Esophagus squamous epithelium (tissue), 5 donors: ENCODE measurements at places on chromosomes 12 and 14.

- DNase-seq: no peak
Observed at GRCh38 chr12:75923964-75924666, 107.5 kb downstream of the PHLDA1 start.

DNA sequence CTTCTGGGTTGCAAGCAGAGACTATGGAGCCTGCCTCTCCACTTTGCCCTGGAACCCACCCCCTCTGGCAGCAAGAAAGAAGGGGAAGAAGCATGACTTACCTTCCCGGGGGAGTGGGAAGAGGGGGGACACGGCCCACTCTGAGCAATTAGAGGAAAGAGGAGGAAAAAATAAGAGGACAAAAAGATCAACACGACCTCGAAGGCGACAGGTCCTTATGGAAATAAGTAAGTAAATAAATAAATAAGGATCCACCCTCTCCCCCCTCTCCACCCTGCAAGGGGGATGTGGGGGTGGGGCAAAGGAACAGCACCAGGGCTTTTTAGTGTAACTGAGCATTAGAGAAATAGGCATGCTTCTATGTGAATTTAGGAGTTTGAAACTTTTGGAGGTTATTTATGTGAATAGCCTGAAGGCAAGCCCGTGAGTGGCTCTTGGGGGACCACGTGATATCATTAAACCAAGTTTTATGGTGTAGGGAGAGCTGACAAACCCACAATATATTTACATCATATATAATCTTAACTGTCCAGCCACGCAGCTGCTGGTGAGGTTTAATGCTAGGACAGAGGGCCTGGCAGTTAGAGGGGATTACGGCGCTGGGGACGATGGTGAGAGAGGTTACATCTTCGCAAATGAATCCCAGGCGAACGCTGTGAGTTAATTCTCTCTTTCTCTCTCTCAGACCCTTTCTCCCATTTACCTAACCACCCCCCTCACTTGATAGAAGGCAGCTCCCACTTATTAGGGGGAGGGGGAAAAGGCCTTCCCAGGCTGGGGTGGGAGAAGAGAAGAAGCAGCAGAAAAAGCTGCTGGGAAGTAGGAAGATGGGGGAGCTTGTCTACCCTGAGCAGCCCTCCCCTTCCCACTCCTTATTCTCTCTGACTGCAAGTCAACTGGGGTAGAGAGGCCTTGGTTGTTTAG is 4.8 kb downstream of the HOXC5 start:
- no peak for DNase-seq

- no peak for DNase-seq
Observed at GRCh38 chr14:64706593-64707193, 2.5 kb downstream of the PLEKHG3 start.

GRCh38 chr14:90109858-90110257 is 48.1 kb downstream of the KCNK13 start:
- no peak for DNase-seq

GRCh38 chr12:57473392-57473791 is 6.3 kb downstream of the ARHGAP9 start:
- DNase-seq: no peak

GRCh38 chr12:120536064-120536791 is 2.1 kb downstream of the RNF10 start:
- no peak for DNase-seq

GRCh38 chr12:108638997-108639822 is 5.5 kb upstream of the SELPLG start:
- DNase-seq: no peak

- DNase-seq: no peak
Observed at GRCh38 chr14:30218907-30219306, 291.3 kb upstream of the PRKD1 start.

DNA sequence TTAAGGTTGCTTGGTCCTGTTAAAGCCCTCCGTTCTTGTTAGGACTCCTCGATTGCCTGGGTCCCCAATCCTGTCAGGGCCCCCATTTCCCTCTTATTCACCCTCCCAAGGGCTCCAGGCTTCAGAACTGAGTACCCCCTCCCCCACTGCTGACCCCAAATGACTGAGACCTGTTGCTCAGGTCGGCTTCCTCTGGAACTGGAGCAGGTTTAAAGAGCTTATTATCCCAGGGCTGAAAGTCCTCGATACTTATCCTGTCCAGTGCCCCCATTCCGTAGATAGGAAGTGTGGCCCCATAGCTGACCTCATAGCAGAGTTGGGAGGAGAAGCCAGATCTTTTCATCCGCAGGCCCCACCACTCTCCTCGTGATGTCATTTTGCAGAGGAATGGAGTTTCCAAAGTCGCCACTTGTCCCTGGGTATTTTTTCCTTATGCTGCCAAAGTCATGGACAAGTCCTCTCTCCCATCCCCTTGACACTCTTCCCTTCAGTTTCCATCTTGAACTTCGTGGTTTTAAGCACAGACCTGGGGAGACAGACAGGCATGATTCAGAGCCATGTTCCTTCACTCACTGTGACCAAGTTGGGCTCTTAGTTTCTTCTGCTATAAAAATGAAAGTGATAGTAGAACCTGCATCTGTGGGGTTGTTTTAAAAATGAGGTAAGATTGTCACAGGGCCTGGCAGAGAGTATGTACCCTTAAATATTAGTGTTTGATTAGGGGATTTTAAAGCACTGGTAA is 1.2 kb downstream of the USP30 start:
- no peak for DNase-seq

- no peak for DNase-seq
Observed at GRCh38 chr14:103225062-103225461, 101.8 kb downstream of the TNFAIP2 start.

GRCh38 chr12:39037115-39037514 is 131.7 kb upstream of the CPNE8 start:
- no peak for DNase-seq

DNA sequence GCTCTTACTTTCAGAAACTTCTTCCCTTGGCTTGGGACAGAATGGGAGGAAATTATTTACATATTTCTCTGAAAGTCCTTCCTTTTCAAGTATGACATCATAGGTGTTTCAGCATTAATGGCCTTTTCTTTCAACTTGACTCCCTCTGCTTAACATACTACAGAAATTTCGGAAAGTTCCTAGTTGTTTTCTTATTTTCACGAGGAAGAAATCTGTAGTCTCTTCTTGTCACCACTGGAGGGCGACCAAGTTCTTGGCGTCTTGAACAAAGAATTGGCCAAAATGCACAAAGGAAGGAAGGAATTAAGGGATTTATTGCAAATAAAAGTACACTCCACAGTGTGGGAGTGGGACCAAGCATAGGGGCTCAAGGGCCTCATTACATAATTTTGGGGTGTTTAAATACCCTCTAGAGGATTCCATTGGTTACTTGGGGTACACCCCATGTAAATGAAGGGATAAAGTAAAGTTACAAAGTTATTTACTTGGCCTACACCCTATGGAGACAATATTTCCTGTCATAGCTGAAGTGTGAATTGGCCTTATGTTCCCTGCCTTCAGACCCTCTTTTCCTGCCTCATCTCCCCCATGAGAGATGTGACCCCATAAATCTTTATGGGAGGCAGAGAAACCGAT is 70.4 kb downstream of the RPL10L start:
- no peak for DNase-seq

- DNase-seq: no peak
Observed at GRCh38 chr12:108126990-108127501, 2.0 kb upstream of the WSCD2 start.

GRCh38 chr12:55700255-55701018 is 7.3 kb downstream of the ITGA7 start:
- DNase-seq: no peak

DNA sequence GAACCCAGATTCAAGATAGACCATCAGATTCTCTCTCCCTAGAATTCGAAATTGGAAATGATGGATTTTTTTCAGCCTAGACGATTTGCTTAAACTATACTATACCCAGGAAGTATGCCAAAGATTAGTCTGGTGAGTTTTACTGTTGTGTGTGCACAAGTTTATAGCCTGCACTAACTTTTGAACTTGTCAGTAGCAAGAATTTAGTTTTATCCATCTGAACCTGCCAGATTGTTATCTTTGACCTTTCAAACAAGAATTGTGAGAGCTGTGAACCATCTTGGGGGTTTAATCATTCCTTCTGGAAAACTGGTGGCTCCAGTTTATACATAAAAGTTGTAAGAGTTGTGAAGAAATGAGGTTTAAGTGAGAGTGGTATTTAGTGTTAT is 243.5 kb upstream of the DAAM1 start:
- DNase-seq: no peak

DNA sequence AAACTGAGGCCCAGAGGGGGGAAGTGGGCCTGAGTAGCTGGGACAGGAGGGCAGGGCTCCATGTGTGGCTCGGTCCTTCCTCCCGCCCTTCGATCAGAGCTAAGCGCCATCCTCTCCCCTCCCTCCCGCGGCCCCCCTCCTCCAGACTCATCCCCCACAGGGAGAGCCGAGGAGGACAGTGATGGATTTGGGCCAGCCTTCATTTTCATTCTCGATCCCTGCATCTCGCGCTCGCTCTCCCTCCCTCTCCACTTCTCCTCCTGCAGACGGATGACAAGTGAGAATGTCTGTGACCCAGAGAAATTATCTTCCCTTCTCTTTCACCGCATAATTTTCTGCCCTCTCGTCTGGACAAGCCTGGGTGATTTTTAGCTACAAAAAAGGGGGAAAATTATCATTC is 183.3 kb downstream of the RBM19 start:
- no peak for DNase-seq

DNA sequence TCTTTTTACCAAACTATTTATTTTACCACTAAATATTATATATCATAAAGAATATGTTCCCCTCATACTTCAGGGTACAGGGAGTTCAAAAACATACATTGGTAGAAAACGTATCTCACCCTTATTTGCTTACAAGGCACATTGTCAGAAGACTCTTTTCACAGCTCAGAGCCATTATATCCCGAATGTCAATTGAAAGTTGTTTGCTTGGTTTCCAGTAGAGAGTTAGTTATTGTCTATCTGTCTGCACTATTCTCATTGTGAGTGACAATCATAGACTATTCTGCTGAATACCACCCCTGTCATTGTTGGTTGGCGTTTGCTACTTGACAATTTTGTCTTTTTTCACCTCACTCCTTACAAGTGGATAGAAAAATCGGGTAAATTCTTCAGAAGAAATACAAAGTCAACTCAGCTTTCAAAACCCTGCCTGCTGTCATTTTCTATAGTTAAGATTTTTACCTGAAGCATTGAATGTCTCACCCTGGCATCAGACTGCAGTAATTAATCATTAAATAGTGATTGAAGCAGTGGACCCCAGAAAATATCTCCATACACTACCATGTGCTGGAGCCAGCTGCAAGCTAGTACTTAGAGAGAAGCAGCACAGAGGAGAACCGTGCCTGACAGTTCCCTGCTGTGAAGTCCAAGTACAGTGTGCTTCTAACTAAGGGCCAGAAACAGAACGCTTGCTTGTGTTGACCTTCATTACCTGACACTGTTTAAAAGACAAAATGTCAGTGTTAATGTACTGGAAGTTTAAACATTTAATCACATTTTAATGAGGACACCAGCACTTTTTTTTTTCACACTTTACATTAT is 510.6 kb downstream of the RERGL start:
- no peak for DNase-seq

DNA sequence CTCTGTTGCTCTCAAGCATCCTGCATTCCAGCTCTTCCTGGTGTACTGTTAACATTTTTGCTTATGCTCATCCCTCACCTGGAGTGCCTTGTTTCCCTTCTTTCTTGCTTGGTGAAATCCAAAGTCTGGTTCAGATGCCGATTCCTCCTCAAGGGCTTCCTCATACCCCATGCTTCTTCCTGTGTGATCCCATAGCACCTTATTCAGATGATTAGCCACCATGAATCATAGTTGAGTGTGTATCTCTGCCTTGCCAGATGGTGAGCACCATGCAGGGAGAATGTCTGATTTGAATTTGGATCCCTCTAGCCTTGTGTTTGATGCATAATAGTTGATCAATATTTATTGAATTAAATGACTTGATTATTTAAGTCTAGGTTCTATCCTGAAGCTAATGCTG is 39.4 kb upstream of the ANO4 start:
- no peak for DNase-seq

- DNase-seq: no peak
Observed at GRCh38 chr12:72748971-72749370, 476.8 kb downstream of the TRHDE start.

DNA sequence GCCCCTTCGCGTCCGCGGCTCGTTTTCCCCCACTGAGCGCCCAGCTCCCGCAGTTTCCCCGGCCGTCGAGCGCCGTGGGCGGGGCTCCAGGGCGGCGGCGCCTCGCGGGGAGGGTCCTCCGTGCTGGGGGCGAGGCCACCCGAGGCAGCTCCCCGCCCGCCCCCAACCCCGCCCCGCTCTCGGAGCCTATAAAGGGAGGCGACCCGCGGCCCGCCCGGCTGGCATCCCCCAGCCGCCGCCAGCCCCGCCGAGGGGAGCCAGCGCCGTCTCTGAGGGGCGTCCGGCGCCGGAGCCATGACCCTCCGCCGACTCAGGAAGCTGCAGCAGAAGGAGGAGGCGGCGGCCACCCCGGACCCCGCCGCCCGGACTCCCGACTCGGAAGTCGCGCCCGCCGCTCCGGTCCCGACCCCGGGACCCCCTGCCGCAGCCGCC is at the start of gene TAMALIN:
TSS of gene TAMALIN (plus strand) at position 221 of the 432 bp plus-strand sequence. CDS start at position 295, 74 bp downstream.
- no peak for DNase-seq

DNA sequence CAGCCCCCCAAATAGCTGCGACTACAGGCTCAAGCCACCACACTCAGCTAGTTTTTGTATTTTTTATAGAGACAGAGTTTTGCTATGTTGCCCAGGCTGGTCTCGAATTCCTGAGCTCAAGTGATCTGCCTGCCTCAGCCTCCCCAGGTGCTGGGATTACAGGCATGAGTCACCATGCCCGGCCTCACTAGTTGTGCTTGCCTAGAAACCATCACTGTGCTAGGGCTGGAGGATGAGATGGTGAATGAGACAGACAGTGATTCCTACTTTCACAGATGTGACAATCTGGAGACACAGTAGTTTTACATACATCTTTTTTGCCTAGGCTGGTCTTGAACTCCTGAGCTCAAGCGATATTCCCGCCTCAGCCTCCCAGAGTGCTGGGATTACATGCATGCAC is 7.5 kb upstream of the MSI1 start:
- no peak for DNase-seq

DNA sequence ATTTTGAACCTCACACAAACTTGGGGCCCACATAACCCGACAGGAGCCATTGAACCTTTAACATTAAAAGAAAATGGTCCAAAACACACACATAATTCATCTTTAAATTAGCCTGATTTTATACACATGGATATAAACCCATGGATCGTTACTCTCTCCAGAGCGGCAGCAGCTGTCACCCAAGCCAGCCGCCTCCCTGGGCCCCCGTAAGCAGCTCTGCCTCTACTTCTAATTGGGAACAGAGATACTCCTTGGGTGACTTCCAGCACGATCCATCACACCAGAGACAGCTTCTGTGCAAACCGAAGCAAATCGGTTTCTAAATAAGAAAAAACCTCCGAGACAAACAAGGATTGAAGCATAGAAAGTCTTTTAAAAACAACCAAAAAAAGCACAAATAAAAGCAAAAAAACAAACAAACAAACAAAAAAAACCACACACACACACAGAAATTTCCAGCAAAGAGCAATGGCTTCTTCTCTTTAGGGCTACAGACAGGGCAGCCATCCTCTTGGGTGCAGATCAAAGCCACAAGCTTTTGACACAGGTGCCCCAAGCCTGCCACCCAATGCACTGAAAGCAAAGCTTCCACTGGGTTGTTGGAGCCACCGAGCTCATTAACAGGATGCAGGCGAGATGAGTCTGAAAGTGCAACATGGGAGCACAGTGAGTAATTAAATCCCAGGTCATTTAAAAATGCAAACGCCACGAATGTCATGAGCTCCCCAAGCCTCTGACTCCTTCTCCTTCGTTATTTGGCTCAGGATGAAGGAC is 156.9 kb downstream of the DPF3 start:
- DNase-seq: no peak

- no peak for DNase-seq
Observed at GRCh38 chr12:93139028-93139665, 210.1 kb upstream of the EEA1 start.

- DNase-seq: no peak
Observed at GRCh38 chr14:89544636-89545301, 127.7 kb upstream of the FOXN3 start.
